ENCODE measurements at places on chromosomes 5 and 9.

- no peak for DNase-seq
Observed at GRCh38 chr5:1288439-1289335, 6.2 kb downstream of the TERT start.

DNA sequence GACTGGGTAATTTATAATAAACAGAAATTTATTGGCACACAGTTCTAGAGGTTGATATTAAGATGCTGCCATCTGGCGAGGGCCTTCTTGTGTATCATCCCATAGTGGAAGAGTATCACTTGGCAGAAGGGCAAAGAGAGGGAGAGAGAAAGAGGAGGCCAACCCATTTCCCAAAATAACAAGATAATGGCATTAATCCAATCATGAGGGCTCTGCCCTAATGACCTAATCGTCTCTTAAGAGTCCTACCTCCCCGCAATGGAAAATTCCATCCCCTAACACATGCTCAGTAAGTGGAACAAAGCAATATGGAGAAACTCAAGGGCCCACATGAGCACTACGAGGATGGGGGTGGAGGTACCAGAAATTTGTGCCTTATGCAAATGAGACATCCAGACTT lies 17.6 kb upstream of the VDAC1 start:
- DNase-seq = no peak

GRCh38 chr5:102087906-102088305 lies 208.2 kb downstream of the SLCO4C1 start:
- no peak for DNase-seq

DNA sequence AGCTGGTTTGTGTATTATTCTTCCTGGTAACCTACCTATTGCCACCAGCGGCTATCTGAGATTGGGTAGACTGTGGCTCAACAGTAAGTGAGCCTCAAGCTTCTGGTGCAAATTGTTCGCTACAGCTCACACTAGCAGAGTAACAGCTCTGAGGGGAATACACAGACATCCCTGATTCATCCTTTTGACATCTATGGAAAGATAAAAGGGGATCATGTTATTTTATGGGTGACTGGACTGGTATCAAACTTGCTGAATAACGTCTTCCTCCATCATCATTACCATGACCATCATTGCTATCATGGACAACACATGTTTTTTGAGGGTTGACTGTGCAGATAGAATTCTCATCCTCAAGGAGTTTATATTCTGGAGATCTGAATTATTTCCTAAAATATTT lies 129.6 kb downstream of the PIK3R1 start:
- no peak for DNase-seq

GRCh38 chr9:97850746-97851445 lies 2.1 kb upstream of the FOXE1 start:
- no peak for DNase-seq

DNA sequence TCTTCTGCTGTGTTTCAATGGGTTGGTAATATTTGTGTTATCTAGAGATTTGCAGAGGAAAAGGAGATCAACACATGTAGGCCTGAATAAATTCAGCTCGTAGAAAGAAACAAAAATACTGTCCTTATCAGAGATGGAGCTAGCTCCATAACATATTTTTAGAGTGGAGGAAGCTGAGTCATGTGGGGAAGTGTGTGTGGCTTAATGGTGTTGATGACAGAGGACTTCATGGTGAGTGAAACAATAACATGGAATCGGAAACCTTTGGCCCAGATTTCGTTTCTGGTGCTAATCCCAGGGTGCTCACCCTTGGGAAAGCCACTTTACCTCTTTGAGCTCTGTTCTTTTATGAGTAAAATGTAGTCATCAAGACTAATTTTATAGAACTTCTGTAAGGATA lies 825.0 kb downstream of the TLR4 start:
- DNase-seq = peak; percentile 21

GRCh38 chr5:97854871-97855762 lies 672.1 kb upstream of the RIOK2 start:
- DNase-seq = no peak

GRCh38 chr9:101487443-101487840 lies 46.2 kb upstream of the RNF20 start:
- DNase-seq = no peak

GRCh38 chr5:35538198-35538931 lies 79.3 kb upstream of the SPEF2 start:
- DNase-seq = no peak

DNA sequence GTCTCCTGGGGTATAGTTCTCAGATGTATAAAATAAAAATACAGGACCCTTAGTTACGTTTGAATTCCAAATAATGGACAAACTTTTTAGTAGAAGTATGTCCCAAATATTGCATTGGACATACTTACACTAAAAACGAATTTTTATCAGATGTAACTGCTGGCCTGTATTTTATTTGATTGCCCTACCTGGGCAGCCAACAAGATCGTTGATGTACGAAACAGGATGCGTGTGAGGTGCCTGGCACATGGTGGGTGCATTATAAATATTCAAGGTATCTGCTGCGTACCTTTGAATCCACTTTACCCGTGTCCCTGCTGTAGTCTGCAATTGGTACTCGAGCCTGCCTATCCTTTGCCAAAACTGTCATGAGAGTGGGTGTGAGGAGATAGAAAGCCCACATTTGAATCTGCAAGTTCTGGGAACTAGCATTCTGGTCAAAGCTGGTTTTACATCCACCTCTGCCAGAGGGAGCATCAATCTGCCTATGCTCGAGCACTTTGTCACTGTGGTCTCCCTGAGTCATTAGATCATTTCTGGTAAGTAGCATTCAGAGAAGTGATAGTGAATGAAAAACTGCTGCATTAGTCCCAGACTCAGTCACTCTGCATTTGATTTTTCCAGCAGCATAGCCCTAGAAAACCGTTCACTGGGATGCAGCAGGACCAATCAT lies 133.7 kb upstream of the IQGAP2 start:
- no peak for DNase-seq

GRCh38 chr5:170439223-170439943 lies 50.2 kb upstream of the KCNMB1 start:
- DNase-seq = no peak

- no peak for DNase-seq
Observed at GRCh38 chr5:7391215-7391614, 4.7 kb upstream of the ADCY2 start.

DNA sequence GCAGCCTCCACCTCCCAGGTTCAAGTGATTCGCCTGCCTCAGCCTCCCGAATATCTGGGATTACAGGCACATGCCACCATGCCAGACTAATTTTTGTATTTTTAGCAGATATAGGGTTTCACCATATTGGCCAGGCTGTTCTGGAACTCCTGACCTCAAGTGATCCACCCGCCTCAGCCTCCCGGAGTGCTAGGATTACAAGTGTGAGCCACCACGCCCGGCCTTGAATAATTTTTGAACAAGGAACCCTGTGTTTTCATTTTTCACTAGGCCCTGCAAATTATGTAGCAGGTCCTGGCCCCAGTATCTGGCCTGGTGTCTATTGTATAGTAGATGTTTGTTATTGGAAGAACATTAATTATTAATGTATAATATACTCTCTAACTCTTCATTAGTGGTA lies 140.7 kb downstream of the PIK3R1 start:
- no peak for DNase-seq

GRCh38 chr5:133259199-133259997 lies 207.6 kb downstream of the HSPA4 start:
- DNase-seq = no peak

GRCh38 chr5:171031977-171032376 lies 170.2 kb downstream of the RANBP17 start:
- DNase-seq = no peak

DNA sequence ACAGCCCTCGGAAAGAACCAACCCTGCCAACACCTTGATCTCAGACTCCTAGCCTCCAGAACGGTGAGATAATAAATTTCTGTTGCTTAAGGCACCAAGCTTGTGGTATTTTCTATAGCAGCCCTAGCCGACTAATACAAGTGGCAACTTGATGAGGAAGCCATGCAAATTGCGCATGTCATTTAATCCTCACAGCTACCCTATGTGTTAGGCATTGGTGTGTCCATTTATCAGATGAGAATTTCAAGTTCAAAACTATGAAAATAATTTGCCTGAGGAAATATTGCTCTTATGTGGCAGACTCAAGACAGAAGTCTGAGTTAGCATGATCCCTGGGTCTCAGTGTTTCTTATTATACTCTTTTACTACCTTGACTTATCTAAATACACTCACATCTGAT lies 264.0 kb downstream of the PDE4D start:
- DNase-seq = no peak

DNA sequence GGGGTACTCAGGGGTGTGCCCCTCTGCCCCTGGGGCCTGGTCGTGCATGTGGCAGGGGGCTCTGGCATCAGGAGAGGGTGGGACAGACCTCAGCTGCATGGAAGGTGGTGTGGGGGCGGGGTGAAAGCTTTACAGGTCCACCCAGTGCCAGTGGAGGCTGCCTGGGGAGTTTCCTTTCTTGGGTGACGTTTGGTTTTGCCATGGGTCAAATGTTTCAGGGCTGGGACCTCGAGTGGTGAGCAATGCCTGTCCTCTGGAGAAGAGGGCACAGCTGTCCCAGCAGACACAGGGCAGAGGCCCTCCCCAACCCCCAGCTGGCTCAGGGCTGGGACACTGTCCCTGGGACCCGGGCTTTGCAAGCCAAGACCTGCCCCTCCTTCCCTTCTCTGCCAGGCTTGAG lies 3.6 kb downstream of the RXRA start:
- no peak for DNase-seq

DNA sequence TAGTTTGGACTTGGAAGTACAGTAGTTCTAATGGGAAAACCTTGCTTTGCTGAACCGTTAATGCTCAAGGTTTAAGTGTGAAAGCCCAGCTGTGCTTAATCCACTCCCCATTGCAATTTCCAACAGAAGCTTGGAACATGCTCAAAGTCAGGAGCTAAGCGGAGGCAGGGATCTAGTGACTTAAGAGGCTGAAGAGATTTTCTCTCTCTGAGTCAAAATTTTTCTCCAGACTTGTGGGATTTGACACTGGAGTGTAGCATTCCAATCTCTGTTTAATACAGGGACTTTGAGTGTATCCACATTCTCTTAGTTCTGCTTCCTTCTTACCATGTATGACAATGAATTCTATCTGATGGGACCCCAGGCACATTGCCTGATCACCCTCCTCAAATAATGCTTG lies 471.8 kb downstream of the KIF4B start:
- DNase-seq = no peak

DNA sequence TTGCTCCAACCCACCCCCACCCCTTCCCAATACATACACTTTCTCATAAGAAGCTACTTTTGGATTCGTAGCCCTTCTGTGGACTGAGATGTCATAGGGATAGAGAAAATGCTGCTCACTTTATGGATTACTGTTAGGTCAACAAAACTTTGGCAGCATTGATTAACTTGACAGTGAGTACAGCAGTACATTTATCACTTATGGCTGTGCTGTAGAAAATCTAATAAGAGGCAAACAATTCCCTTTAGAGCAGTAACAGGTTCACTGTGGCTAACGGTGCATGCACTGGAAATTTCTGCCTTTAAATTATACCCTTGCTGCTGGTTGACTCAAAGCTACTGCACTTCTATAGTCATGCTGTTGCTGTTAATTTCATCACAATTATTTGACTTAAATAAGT lies 59.2 kb downstream of the PPIC start:
- DNase-seq = no peak

- DNase-seq = no peak
Observed at GRCh38 chr5:106420102-106420501, 1250.6 kb downstream of the EFNA5 start.

- no peak for DNase-seq
Observed at GRCh38 chr9:38036359-38037084, 32.5 kb downstream of the SHB start.

DNA sequence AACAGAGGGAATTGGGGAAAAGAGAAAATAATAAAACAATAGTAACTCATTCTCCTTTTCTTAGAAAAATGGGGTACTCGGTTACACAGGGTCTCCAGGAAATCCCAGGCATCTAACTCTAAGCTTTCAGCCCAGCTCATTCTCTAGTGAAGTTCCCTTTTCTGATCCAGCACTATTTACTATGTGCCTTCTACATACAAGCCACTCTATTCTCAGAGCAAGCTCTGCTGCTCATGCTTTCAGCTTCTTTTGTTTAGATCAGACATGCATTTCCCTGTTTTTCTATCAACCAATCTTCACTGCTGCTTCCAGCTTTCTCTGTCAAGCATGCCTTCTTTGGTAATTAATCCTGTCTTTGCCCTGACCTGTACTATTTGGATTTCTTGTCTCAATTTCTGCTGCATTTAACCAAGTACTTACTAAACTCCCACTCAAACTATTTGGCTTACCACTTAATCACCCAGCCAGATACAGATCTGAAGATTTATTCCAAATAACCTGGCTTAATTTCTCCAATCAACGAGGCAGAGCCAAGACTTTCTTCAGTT lies 25.3 kb downstream of the OSMR start:
- DNase-seq = peak; percentile 26

GRCh38 chr5:65778126-65778525 lies 56.1 kb downstream of the NLN start:
- no peak for DNase-seq

GRCh38 chr5:170632985-170633234 lies 129.1 kb downstream of the KCNIP1 start:
- no peak for DNase-seq

GRCh38 chr9:88049677-88050307 lies 75.5 kb upstream of the CDK20 start:
- no peak for DNase-seq

DNA sequence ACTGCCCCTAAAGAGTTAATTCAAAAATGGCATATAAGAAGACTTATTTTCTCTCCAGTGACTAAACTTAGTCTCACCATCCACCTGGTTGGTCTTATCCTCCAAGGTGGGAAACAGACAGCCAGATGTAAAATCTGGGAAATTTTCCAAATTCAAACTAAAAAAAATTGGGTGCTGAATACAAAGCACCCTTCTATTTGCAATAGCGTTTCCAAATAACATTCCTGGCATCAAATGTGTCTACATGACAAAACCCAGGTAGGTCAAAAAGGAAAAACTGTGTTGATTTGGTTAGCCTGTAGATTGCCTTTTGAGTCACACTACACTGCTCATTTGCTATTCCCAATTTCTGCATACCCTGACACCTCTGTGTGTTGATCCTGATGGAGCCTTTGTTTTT lies 252.2 kb downstream of the NR2F1-AS1 start:
- no peak for DNase-seq
